ENCODE measurements at places on chromosomes 12 and 14.

GRCh38 chr14:54362759-54363437 lies 33.9 kb upstream of the CDKN3 start:
- DNase-seq, result no peak

DNA sequence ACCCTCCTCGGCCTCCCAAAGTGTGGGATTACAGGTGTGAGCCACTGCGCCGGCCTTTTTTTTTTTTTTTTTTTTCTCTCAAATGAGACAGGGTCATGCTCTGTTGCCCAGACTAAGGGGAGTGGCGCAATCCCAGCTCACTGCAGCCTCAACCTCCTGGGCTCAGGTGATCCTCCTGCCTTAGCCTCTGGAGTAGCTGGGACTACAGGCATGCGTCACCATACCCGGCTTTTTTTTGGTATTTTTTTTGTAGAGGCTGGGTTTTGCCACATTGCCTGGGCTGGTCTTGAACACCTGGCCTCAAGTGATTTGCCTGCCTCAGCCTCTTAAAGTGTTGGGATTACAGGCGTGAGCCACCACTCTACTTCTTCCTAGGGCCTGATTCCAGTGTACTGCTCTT lies 18.7 kb downstream of the FUT8 start:
- no peak for DNase-seq

- no peak for DNase-seq
Measured at GRCh38 chr14:90580377-90581335, 183.8 kb downstream of the CALM1 start.

- no peak for DNase-seq
Measured at GRCh38 chr12:2833327-2833726, 1.5 kb downstream of the NRIP2 start.

- DNase-seq, result no peak
Measured at GRCh38 chr14:59844186-59844812, 26.3 kb downstream of the RTN1 start.

- DNase-seq, result no peak
Measured at GRCh38 chr14:79712302-79712950, 498.9 kb downstream of the DIO2 start.

DNA sequence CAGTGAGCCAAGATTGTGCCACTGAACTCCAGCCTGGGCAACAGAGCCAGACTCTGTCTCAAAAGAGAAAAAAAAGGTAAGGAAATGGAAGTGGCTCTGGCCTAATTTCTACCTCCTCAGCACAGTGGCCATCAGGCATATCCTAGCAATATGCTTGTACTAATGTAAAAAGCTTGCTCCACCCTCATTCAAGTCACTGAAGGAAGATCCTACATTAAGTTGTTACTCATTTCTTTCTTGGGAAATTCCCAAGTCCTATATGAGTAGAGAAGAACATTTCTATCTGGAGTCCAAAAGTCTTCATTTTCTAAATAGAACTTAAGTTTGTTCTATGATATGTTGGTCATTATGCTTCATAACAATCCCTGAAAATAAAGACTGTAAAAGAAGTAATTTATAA lies 67.3 kb upstream of the HOXC13 start:
- no peak for DNase-seq

DNA sequence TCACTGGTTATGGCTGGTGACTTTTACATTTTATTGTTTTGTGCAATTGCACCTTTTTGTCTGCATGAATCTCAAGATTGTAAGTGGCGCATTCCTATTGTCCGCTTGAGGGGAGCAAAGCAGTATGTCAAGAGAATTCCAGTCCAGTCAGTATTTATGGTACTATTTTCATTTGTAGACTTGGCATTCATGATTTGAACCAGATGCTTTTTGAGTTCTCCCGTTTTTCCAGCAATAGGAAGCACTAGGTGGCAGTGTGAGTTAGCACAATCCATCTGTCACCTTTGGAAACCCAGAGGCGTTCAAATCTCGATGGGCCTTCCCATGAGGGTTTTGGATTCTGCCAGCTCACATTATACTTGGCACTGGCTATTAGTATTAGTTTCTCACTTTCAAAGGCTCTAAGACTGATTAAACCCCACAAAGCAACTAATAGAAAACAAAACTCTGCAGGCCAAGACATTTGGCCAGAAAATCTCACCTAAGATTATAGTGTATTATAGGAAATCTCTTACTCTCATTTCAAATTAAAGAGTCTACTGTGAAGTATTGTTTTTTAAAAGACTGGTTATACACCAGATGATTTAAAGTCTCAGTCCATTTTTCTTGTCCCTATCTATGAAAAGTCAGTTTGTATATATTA lies 2.2 kb downstream of the DACT1 start:
- DNase-seq, result no peak

GRCh38 chr12:24088751-24089509 lies 139.5 kb upstream of the SOX5 start:
- DNase-seq, result no peak

DNA sequence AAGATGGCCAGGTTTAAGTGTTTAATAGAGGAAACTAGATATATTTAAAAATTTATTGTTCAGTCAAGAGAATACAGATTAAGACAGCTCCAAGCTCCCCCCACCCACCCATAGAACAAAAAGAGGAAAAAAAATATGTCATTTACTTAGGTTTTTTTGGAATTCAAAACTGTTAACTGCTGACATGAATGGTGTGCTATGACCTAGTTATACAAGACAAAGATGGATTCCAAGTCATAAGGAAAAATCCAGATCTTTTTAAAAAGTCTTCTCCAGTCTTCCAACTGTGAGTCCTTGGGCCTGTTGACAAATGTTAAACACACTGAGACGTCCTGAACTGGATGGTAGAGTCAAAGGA lies 1.3 kb upstream of the SETD1B start:
- DNase-seq, result no peak

DNA sequence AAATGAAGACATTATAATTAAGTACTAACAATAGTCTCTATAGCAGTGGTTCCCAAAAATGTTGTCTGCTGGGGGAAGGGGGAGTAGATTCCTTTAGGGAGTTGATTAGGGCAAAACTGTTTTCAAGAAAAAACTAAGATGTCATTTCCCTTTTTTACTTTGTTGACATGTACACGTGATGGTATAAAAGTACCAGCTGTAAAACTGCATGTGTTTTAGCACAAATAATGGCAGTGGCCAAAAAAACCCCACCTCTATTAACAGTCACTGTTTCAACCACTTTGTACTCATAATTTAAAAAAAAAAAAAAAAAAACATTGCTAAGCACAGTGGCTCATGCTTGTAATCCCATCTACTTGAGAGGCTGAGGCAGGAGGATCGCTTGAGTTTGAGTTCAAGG lies 61.7 kb downstream of the PPP1R12A start:
- DNase-seq, result no peak

DNA sequence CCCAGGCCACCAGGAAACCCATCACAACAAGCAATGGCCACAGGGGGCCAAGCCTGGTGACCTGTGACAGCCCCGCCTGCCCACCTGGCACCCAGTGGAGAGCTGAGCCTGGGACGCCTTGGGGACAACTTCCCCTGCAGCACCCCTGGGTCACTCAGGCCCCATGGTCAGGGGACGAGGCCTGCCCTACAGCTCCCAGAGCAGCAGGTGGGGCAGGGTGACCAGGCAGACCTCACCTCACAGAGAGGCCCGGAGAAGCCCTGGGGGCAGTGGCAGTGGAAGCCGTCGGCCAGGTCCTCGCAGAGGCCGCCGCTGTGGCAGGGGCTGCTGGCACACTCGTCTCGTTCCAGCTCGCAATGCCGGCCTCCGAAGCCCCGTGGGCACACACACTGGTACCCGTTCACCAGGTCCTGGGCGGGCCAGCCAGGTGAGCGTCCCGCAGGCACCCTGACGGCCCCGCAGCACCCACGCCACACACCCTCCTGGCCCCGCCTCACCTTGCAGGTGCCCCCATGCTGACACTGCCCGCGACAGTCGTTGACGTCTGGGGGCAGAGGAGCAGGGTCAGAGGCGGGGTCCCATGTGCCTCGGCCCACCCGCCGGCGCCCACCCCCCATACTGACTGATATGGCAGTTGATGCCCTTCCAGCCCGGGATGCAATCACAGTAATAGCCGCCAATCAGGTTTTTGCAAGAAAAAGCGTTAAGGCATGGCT lies 18.1 kb downstream of the JAG2 start:
- no peak for DNase-seq

DNA sequence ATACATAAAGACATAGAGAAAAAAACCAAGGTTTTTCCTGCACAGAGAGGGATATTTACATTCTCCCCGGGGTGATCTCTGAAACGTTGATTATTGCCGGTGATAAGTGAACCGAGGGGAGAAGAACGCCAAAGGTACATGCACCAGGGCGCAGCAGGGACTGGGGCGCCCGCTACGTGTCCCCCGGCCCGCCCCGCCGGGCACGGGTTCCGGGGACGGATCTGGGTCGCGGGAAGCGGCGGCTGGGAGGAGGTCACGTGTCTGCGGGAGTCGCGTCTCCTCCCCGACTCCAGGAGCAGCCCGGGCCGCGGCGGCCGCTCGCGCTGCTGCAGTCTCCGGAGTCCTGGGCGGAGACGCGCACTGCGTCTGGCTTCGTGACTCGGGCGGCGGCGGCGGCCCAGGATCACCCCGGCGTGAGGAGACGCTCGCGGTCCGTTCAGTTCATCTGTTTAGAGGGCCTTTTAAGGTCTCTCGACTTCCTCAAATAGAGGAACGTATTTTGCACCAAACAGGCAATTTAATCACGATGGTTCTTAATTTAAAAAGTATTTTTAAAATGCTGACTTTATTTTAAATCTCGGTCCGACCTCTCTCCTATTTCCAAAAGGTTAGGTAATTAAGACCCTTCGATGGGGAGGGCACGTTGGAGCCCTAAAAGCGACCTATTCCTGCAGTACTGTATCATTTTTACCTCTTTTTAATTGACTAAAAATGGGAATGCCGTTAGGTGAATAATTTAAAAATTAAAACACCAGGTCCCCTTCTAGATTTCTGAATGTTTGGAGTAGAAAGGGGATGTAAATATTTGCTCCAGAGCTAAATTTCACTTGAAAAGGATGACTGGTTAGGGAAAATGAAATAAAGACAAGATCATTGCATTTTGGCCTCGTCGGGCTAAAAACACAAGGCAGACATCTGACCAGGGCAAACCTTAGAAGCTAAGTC lies 1.8 kb upstream of the BHLHE41 start:
- no peak for DNase-seq

GRCh38 chr12:18849761-18850160 lies 111.8 kb downstream of the CAPZA3 start:
- DNase-seq, result no peak

GRCh38 chr14:91012045-91012444 lies 48.4 kb downstream of the RPS6KA5 start:
- no peak for DNase-seq

- DNase-seq, result no peak
Measured at GRCh38 chr12:34108405-34108803, 86.1 kb downstream of the ALG10 start.
